CD4-positive, alpha-beta memory T cell (primary cell): ENCODE measurements at places on chromosomes 6 and 20.

DNA sequence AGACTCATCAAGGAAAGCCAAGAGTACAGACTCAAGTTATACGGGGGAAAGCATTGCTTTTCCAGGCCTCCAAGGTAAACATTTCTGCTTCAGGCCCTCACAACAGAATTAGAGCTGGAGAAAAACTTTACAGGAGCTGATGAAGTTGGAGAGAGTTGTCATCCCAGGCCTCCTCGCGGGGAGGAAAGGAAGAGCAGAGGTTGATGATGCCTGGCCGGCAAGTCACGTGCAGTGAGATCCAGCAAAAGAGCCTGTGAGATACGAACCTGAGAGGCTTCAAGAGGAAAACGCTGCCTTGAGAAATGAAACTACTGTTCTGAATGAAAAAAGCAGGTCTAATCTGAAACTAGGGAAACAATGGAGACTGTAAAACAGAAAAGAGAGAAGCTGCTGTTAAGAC, 122.9 kb downstream of the FAM120B start:
- no peak for DNase-seq

DNA sequence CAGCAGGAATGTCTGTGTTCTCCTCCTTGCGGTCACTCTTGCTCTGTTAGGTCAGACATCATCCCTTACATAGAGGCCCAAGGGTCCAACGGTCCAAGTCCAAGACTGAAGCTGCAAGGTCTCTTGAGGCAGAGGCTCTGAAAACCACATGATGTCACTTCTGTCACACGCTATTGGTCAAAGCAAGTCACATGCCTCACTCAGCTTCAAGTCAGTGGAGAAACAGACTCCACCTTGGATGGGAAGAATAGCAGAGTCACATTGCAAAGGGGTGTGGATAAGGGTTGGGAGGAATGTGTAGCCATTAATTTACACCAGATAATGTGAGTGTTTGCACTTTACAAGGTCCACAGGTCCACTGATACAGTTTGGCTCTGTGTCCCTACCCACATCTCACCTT, 17.5 kb downstream of the SLC52A3 start:
- no peak for DNase-seq

GRCh38 chr20:32962053-32962452, 42.2 kb downstream of the SUN5 start:
- no peak for DNase-seq

DNA sequence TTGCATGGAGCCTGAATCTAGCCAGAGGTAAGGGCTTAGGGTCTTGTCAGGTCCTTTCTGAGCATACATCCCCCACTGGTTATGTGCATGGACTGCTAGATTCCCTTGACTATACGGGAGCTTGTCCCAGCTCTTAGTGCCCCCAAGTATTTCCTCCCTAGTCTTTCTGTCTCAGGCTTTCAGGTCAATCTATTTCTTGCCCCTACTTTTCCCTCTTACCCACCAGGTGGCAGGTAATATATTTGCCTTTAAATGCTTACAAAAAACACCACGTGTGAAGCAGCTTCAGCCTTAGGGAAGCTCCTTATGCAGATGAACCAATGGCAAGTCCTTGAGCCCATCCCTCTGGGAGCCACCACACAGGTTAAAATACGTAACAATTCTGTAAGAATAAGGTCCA, 454.2 kb downstream of the GRIK2 start:
- no peak for DNase-seq

- DNase-seq, result no peak
Measured at GRCh38 chr6:126650931-126651330, 311.0 kb downstream of the CENPW start.

- DNase-seq, result no peak
Measured at GRCh38 chr6:140485740-140486449, 1111.4 kb upstream of the CITED2 start.

- no peak for DNase-seq
Measured at GRCh38 chr6:41199552-41200246, 1.2 kb downstream of the TREML2 start.

DNA sequence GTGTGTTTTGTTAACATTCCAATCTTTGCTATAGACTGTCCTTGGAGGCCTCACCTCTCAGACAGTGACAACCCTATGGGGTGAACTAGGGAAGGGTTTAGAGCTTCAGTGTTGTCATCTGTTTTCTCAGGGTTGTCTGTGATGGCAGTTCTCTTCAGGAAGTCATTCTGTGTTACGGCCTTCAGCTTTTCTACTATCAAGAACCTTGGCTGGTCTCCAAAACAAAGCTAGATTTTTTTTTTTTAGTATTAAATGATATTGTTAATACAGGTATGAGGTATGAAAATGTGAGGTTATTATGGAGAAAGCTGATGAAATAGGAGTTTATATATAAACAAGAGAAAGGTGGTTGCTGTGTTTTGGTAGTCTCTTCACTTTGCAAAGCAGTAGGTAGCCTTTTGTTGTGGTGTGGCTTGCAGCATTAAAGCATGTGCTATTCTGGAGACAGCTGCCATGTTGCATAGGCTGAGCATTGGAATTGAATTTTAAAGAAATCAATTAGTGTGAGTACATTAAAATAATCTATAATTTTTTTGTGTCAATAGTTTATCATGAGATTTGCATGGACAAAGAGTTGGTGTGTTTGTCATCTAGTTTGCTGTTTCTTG, 162.6 kb downstream of the CARMIL1 start:
- DNase-seq, result peak; percentile 10

DNA sequence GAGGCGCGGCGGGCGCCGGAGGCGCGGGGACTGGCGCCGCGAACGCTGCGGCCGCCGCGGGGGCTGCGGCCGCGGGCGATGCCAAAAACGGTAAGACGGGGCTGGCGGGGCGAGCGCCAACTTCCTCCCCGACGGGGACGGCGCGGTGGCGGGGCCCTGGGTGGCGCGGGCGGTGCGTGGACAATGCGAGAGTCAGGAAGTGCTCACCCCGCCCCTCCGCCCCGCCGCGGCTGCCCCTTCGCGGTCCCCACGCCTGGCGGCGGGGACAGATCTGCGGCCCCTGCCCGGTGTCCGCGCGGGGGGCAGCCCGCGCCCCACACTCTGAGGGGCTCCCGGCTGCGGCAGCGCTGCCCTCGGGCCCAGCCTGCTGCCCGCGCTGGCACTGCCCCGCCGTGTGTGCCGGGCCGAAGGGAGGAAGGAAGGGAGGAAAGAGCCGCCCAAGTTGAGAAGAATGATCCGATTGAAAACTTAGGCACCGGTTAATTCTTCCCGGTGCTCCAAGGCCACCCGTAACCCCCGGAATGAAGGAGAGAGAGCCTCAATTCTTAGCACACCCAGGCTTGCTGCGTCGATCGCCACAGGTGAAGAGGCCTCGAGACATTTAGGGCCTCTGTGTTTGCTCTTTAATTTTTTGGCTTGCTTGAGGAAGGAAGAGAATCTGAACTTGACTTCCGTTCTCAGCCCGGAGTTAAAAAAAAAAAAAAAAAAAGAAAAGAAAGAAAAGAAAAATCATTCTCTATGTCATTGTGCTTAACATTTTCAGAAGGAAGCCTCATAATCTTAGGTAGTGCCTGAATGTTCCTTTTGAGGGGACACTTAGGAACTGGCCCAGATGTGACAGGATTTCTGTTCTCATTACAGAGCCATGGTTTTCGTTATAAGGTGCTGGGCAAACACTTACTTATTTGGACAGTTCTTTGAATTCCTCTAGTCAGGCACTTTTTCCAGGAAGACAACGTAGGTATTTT, 982 bp downstream of the HECA start:
- peak; percentile 74 for DNase-seq

DNA sequence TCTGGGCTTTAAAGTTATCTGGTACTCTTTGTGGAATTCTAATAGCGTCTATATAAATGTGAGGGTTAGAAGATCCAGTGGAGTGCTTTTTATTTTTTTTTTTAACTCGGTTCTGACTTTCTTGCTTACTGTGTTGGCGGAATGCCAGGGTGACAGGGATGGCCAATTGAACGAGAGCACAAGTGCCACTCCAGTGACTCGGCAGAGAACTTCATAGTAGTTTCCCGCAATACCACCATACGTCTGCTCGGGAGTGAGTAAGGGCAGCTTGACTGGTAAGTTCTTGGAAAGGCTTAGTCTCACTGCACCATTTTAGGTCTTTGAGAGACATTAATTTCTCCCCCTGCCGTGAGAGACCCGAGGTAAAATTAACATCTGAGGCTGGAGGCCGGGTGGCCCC, 49.4 kb upstream of the TULP1 start:
- DNase-seq, result no peak
